A673 (cell line): ENCODE measurements at places on chromosomes 11 and 22. TPM values are rescaled to one million over a fixed set of nuclear protein-coding genes. Genes with fewer than 3 reads are reported as not detected.
A peak's percentile ranks its signal among the peaks of the same experiment; 100 is the strongest.

- no peak for DNase-seq
Observed at GRCh38 chr11:24664399-24664798, 167.5 kb downstream of the LUZP2 start.

Gene LRRC75B
- total RNA-seq, result 0.86 and 2.2 TPM in 2 replicates

Gene JAML
- not detected in 2 replicates for total RNA-seq

Gene FAM180B
- 0.28 and 0.62 TPM in 2 replicates for total RNA-seq

GRCh38 chr11:47987781-47988180 lies 7.4 kb downstream of the PTPRJ start:
- DNase-seq, result no peak

DNA sequence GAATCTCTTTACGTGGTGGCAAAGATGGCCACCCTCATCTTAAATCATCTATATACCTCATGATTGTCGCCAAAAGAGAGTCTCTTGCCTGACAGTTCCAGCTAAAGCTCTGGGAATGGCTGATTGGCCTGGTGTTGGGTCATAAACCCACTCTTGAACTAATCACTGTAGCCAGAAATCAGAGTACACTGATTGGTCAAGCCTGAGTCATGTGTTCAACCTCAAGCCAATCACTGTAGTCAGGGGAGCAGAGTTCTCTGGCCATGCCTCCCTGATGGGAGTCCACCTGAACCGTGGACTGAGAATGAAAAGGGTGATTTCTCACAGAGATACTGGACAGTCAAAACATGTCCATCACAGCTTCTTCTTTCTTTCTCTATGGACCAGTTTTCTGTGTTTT lies 45.8 kb downstream of the RCN1 start:
- DNase-seq, result no peak

- DNase-seq, result no peak
Observed at GRCh38 chr11:106468531-106468930, 391.1 kb downstream of the AASDHPPT start.

Gene CDHR5
- total RNA-seq, result not detected in 2 replicates

GRCh38 chr11:126410649-126411048 lies 55.2 kb downstream of the ST3GAL4 start:
- DNase-seq, result no peak

DNA sequence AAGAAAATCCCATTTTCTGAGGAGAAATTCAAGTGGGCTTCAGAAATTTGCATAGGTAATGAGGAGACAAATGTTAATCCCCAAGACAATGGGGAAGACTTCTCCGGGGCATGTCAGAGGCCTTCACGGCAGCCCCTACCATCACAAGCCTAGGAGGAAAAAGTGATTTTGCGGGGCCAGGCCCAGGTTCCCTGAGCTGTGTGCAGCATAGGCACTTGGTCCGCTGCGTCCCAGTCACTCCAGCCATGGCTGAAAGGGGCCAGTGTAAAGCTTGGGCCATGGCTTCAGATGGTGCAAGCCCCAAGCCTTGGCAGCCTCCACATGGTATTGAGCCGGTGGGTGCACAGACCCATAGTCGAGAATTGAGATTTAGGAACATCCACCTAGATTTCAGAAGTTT lies 570.7 kb downstream of the KCNA4 start:
- DNase-seq, result no peak

DNA sequence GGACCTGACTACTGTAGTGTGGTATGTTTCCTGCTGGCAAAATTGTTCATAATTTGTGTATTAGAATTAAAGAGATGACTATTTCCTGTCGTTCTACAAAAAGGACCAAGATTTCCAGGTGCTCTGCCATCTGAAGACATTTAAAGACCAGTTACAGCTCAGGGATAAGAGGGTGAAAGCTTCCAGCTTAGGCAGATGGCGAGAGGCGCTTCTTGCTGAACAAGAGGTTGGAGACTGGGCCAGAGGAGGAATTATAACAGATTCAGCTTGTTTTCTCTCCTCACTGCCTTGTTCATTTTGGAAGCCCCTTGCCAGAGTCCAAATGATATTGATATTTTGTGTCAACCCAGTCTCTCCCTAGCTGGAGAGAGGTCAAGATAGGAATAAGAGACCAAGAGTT lies 23.1 kb upstream of the NNMT start:
- DNase-seq, result no peak

DNA sequence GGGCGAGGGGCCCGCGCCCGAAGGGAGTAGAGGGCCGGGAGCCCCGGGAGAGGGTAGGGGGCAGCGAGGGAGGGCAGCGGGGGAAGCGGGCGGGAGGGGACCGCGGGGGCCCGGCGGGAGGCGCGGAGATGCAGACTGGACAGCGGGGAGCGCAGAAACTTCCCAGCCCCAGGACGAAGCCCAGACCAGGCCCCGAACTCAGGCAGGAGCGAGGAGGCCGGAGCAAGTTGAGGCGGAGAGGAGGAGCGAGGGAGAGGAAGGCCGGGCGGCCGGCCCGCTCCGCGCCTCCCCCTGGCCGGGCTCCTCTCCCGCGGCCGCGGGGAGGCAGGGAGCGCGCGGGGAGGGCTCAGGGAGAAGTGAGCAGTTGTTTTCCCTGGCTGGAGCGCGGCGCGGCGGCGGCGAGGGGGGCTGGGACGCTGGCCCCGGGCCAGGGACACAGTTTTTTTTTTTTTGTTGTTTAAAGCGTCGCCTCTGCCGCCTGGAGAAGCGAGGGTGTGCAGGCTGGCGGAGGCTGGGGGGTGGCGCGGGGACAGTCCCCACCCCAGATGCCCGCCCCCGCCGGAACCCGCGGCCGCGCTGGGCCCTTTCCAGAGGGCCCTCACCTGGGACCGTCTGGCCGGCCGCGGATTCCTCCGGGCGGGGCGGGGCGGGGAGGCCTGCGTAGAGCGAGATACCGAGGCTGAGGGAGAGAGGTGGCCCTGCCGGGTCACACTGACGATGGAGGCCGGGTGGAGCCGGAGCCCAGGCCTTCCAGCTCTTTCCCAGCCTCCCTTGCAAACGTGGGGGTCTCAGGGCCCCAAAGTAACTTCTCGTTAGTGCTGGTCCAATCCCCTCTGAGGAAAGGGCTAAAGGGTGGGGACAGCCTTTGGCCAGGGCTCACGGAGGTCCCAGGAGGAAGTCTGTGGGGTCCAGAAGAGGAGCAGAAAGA lies at the start of gene LTBP3:
Gene LTBP3, minus strand, starts transcription at position 358 of the 928 bp plus-strand sequence. CDS start 400 bp downstream, outside the sequence.
- DNase-seq, result peak; percentile 87

DNA sequence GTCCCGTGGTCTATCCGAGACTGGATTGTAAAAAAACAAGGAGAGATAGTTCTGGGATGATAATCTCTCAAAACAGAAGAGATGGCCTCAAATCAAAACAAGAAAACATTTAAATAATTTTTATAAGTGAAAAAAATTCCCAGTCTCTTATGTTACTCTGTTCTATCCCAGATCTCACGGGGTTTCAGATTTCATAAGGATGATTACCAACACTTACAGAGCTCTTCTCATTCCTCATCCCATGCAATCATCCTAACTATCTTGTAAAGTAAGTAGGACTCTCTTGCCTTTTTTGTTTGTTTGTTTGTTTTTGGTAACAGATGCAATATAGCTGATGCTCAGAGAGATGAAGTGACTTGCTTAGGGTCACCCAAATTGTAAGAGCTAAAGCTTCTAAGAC lies 20.0 kb upstream of the ZBTB16 start:
- DNase-seq, result no peak
